Activated naive CD8-positive, alpha-beta T cell treated with anti-CD3 and anti-CD28 coated beads for 36 hours (primary cell): ENCODE measurements at places on chromosomes 13 and 19. TPM values are rescaled to one million over a fixed set of nuclear protein-coding genes. Genes with fewer than 3 reads are reported as not detected.
A peak's percentile ranks its signal among the peaks of the same experiment; 100 is the strongest.

DNA sequence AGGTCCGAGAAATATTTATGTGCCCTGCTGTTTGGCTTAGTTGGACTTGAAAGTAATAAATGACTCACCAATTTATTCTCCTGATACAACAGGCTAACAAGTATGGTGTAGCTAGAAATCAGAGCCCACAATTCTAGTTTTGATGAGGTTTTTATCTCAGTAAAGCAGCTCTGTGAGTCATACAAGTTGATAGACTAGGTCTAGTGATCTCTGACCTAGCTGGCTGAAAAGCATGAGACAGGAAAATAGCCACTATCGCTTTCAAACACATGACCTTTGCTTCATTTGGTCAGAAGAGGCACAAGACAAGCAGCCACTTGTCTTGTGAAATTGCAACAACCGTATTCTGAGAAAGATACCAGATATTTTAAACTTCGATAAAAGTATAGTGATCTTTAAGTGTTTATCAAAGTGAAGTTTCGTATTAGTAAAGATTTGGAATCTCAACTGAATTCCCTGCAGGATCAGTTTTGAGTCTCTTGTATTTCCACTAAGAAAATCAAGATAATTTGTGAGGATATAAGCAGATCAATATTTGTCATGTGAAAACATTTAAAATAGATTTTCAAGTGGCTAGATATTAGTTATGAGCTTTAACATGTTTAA, 126.7 kb downstream of the MAB21L1 start:
- DNase-seq = no peak

IGFLR1 gene
- 79.2 TPM for total RNA-seq

DNA sequence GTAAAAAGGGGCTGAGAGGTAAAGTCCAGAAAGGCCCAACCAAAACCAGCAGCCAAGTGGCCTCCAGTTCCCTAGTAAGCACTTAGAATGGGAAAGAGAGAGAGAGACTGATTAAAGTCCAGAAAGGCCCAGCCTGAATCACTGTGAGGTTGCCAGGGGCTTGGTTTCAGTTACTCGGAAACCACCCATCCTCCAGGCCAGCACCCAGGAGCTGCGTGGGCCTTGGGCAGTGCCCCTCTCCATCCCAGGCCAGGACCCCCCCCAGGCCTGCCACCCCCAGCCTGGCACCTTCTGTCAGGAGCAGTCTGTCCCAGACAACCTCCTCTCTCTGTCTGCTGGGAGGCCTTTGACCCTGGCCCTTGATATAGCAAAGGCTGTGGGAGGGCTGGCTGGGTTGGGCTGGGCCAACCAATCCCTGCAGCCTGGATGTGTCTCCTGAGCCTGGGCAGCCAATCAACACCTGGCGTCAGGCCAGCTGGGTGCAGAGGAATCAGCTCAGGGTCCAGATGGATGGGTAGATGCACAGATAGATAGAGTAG, at the start of gene CYP4F2:
Gene CYP4F2, minus strand, starts transcription at position 337 of the 539 bp plus-strand sequence. CDS start 463 bp downstream, outside the sequence.
- no peak for DNase-seq

DNA sequence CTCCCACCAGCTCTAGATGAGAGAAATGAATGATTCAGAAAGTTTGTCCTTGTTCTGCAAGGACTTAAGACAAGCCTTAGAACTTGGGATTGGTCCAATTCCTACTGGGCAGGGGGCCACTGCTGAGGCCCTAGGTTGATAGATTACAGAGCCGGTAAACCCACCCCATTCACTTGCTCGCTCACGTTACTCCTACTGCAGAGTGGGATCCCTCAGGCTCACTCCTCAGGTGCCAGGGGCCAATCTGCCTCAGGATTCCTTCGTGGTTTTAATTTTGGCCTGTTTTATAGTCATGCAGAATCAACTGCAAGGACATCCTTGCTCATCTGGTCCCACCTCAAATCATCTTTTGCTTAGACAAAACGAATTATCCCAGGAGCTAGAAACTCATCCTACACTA, 59.0 kb downstream of the SERP2 start:
- no peak for DNase-seq

DNA sequence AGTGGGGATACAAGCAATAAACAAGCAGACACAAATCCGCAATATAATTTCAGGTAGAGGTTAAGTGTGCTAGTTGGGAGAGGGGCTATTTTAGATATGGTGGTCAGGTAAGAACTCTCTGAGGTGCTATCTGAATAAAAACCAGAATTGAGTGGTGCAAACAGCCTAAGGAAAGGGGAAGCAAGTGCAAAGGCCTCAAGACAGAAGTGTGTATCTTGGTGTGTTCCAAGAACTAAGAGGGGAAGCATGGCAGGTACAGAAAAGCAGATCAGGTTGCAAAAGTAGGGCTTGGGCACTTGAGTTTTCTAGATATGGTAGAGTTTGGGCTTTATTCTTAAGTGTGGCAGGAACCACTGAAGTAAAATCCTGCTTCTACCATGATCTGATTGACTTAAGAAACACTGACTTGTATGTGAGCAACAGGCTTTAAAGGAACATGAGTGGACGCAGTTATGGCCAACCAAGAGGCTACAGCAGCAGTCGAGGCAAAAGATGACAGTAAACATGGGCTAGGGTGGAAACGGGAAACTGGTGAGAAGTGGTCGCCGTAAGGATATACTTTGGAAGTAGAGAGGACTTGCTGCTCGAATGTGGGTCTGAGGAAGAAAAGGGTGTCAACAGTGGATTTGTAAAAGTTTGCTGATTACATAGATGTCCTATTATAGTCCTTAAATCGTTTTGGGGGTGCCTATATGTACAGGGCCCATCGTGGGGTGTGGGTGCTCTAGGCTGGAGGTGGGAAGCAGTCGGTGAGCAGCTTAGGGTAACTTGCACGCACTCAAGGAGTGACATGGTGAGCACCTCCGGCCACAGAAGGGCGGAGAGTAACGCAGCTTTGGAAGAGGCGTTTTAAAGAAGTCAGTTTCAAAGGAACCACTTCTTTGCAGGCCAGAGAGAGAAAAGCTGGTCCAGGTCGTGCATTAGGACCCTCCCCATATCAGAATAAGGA, 677 bp downstream of the TGDS start:
- DNase-seq = peak; percentile 14

DNA sequence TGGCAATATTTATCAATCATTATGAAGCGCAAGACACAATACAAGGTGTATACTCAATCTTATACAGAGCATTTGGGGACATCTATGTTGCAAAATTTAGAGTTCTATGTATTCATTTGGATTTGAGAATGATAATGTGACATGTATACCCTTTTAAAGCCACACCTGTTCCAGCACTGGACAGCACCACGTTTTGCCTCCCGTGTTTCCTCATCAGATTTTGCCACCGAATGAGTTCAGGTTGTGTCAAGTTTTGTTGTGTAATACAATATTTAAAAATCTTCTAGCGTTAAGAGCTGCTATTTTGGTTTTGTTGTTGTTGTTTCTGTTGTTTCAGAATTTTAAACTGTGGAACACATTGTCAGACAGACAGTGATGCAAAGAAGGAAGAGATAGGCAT, 568.3 kb upstream of the GPC6 start:
- DNase-seq = no peak

GRCh38 chr13:21326155-21327031, 132.7 kb downstream of the ZDHHC20 start:
- DNase-seq = peak; percentile 33

ATP5F1D gene
- total RNA-seq = 175 TPM

RXFP2 gene
- total RNA-seq = not detected

DNA sequence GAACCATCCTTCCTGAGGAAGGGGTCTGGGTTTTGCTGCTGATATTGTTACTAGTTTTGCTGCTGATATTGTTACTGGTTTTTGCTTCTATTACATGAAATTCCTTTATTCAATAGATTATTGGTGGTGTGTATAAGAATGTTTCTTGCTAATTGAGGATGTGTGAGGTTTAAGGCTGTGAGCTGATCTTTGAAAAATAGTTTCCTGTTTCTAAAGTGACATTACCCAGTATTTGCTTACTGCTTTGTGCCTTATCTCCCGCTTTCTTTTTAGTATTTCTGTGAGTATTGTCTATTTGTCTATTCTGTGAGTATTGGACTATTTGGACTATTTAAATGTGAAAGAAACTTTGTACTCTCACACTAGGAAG, 38.2 kb upstream of the C1QTNF9 start:
- DNase-seq = no peak

GRCh38 chr19:6230991-6231448, 48.8 kb downstream of the MLLT1 start:
- DNase-seq = no peak

ZSWIM4 gene
- 4.3 TPM for total RNA-seq

- DNase-seq = no peak
These were observed 7.0 kb downstream of the CAB39L start for GRCh38 chr13:49436890-49437289.

GRCh38 chr13:94309576-94309975, 169.9 kb downstream of the DCT start:
- no peak for DNase-seq

GRCh38 chr13:69496981-69497380, 610.6 kb upstream of the ATXN8OS start:
- DNase-seq = no peak

DNA sequence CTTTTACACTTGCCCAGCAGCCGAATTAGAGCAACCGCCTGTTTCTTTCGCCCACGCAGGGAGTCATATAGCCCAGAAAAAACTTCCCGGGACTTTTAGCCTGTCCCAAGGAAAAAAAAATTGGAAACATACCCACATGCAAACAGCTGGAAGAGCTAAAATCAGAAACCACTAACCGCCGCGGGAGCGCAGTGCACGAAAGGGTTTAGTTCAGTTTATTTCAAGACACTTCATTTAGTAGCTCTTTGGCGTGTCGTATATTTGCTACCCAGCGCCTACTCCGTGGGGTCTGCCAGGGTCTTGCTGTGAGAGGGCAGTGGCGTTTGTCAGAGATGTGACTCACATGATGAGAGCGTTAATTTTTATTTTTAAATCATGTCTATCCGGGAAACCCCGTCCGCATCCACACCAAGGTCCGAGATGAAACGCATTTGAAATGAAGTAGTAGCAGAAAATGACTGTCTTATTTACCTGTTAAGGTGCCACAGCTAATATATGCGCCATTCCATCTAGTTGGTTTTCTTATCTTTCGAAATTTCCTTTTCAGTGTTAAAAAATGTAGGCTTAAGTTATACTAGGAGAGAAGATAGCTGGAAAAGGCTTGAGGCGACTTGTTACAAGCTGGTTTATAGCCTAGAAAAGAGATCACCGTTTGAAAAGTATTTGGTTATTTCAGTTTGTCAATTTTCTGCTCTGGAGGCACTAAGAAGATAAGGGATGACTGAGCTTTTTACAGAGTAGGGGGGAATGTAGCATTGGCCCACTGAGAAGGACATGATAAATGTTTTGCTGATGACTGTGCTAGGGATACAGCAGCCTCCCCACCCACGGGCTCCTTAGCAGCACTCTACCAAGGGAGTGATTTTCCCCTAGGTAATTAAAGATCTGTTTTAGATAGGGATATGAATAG, 1.7 kb downstream of the KLF5 start:
- DNase-seq = no peak

- no peak for DNase-seq
These were observed 26.3 kb upstream of the GJB6 start for GRCh38 chr13:20258208-20258962.

DNA sequence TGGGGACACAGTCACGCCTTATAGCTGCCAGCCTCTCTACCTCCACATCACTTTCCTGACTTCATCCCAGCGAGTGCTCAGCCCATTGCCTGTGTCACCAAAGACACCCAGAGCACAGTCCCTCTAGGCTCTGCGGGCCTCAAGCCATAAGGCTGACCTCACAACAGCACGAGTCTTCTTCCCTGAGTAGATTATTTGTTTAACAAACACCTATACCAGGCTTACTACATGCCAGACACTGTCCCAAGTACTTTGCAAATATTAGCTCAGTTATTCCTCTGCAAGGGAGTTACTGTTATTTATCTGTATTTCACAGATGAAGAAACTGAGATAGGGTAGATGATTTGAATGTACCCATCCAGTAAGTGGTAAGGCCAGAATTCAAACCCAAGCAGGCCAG, 504.3 kb downstream of the COG6 start:
- no peak for DNase-seq
